ENCODE measurements at places on chromosomes 5 and 9. TPM values are rescaled to one million over a fixed set of nuclear protein-coding genes. Genes with fewer than 3 reads are reported as not detected.

DNA sequence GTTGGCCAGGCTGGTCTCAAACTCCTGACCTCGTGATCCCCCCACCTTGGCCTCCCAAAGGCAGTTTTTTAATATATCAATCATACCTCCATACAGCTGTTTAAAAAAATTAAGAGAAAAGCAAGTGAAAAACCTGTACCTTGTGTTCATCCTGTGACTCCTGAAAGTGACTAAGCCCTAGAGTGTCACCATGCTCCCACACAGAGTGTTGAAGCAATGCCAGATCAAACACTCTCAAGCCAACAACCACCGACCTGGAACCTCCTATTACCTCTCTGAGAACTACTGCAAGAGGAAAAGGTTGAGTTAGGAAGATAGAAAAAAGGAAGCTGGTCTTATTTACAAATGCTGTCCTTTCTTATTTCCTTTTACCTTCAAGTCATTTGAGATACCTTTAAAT is 123.5 kb downstream of the RASEF start:
- no peak for DNase-seq

DNA sequence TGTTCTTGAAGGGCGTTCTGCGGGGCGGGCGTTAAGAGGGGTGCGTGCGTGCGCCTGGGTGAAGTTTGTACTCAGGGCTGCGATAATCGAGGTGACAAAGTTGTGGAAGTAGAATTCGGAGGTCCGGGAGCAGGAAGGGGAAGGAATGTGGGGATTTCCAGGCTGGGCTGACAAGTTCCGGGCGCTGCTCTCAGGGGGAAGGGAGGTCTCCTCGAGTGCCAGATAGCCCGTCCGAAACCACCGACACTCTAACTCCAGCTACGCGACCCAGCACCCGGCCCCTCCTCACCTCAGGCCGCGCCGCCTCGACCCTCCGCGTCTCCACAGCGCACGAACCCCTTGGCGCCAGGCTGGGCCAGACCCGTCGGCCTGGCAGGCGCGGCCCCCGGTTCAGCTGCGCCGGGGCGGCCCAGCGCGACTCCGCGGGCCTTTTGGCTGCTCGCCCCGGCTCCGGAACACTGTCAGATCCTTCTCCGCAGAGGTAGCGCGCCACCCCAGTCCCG is at the start of gene IL6ST:
TSS of gene IL6ST (minus strand) at position 469 of the 503 bp plus-strand sequence. CDS start 18,685 bp downstream, outside the sequence.
- DNase-seq, result peak; percentile 61

Gene EPB41L4A
- 23.7 TPM for polyA plus RNA-seq

Gene EPB41L4B
- 17.3 TPM for polyA plus RNA-seq

- DNase-seq, result no peak
Measured at GRCh38 chr9:89277454-89277853, 33.5 kb upstream of the CKS2 start.

GRCh38 chr9:128718047-128718446 is 5.9 kb downstream of the ZDHHC12 start:
- no peak for DNase-seq

GRCh38 chr5:172901788-172902496 is 57.3 kb upstream of the RPL26L1 start:
- DNase-seq, result no peak

Gene DRD1
- polyA plus RNA-seq, result not detected

- DNase-seq, result no peak
Measured at GRCh38 chr5:36045895-36046294, 20.8 kb downstream of the UGT3A2 start.

GRCh38 chr5:173256800-173257199 is 21.8 kb upstream of the NKX2-5 start:
- DNase-seq, result no peak

GRCh38 chr5:373710-374602 is 52.4 kb downstream of the AHRR start:
- DNase-seq, result no peak

- DNase-seq, result no peak
Measured at GRCh38 chr5:112880219-112880964, 19.3 kb downstream of the SRP19 start.

DNA sequence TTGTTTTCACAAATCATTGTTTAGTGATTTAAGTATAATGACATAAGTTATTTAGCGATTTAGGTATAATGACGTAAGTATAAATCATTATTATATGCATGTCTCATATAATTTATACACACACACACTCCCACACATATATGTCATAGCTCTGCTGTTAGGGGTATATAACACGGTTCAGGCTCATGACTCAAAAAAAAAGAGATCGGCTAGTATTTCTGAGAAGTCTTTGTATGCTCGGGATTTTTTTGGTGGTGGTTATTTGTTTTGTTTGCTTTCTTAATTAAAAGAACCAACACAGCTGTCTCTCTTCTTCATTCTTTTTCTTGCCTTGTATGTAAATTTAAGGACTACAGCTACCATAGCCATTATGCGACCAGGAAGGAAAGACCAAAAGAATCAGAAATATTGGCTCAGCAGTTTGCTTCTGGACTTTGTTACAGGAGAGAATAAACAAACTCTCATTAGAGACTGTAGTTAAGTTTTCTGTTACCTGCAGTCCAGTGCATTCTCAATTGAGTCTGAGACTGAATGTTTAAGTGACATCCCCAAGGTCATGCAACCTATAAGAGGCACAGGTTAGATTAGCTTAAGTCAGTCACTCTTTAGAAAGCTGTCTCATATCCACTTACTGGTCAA is 83.2 kb upstream of the NREP start:
- peak; percentile 34 for DNase-seq

DNA sequence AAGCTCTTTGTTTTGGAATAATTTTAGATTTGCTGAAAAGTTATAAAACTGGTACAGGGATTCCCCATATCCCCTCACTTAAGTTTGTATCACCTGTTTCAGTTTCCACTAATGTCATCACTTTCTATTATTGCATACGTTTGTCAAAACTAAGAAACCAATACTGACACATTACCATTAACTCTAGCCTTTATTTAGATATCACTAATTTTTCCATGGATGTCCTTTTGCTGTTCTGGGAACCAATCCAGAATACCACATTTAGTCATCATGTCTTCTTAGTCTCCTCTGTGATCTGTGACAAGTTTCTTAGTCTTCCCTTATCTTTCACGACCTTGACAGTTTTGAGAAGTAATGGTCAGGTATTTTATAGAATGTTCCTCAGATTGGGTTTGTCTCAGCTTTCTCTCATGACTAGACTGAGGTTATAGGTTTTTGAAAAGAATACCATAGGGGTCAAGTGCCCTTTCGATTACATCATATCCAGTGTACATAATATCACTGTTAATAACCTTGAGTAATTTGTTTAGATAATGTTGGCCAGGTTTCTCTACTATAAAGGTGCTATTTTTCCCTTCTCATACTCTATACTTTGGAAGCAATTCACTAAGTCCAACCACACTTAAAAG is 51.9 kb upstream of the NMUR2 start:
- no peak for DNase-seq

Gene FRMD3
- 26.8 TPM for polyA plus RNA-seq

- DNase-seq, result no peak
Measured at GRCh38 chr5:143176048-143176447, 227.4 kb downstream of the NR3C1 start.

Gene SLC24A2
- 0.08 TPM for polyA plus RNA-seq

DNA sequence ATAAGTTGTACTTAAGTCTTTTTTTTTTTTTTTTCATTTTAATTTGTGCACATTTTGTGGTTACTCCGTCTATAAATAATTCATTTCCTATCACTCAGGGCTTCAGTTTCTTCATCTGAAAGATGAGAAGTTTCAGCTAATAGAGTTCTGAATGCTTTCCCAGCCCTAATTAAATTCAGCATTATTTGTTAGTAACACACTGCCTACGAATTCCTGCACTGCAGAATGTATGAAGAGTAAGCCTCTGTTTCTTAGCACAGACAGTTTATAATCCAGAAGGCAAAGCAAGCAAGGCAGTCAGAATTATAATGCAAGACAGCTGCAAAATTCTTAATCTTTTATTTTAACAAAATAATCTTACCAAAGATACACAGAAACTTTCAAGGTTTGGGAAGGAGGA is 138.0 kb upstream of the GHR start:
- DNase-seq, result no peak

- DNase-seq, result no peak
Measured at GRCh38 chr9:31259824-31260223, 1124.6 kb upstream of the ACO1 start.

DNA sequence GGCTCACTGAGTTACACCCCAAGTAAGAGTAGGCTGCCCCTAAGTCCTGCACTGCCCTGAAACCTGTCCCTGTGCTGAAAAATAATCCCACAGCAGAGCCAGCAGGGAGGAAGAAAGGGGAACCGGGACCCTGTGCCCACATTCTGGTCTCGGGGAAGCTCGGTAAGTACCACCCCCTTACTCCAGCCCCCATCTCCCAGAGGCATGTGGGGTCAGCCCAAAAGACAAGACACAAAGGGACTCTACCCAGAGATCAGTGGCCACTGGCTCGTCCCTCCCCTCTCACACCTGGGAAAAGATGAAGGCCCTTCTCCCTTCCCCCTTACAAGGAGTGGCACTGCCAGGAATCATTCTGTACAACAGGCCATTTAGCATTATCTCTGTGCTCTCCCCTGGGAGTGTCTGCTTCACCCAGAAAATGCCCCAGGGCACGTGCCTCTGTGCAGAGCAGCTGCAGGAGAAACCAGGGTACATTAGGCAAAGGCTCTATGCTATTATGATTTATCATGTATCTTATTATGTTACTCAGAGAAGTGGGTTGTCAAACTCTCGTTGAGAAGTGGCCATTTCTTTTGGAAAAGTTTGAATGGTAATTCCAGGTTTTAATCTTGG is 71.3 kb downstream of the NDFIP1 start:
- DNase-seq, result no peak

- DNase-seq, result peak; percentile 4
Measured at GRCh38 chr5:43482490-43483297, 971 bp downstream of the TMEM267 start.

- no peak for DNase-seq
Measured at GRCh38 chr9:132663117-132663516, 6.7 kb downstream of the DDX31 start.

GRCh38 chr5:38556599-38557307 is at the start of gene LIFR:
LIFR (minus strand) TSS chr5:38556646; CDS start chr5:38530647, 25,999 bp downstream.
- peak; percentile 66 for DNase-seq

DNA sequence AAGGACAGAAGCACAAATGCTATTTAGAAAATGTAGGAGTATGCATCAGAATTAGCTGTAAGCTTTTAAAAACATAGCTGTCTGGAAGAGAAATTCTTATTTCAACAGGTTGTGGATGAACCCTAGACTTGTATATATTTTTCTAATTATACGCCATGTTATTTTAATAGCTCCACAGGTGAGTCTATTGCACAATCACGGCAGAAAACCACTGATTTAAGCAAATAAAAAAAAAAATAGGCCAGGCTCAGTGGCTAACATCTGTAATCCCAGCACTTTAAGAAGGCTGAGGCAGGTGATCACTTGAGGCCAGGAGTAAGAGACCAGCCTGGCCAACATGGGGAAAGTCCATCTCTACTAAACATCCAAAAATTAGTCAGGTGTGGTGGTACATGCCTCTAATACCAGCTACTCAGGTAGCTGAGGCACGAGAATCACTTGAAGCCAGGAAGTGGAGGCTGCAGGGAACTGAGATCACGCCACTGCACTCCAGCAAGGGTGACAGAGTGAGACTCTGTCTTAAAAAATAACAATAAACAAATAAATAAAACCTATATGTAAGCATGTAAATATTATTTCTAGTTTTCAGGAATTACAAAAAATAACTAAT is 11.7 kb downstream of the TRIM23 start:
- DNase-seq, result no peak

DNA sequence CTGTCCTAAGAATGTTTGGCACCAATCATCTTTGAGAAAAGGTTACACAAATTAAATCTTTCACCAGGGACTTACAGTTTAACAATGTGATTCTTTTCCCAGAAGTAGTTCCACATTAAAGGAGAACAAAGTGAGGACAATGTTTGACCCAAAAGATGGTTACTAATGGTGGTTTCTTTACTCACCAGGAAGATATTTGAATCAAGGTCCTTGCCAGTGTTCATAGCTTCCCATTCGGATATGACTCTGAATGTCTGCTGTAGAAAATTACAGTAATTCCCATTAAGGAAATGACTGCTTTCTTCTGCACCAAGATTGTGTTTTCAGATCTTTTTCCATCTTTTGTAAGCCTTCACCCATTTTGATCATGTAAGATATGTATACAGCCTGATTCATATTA is 114.6 kb upstream of the ADAMTSL1 start:
- no peak for DNase-seq

- DNase-seq, result no peak
Measured at GRCh38 chr5:1480806-1481205, 35.6 kb upstream of the SLC6A3 start.

DNA sequence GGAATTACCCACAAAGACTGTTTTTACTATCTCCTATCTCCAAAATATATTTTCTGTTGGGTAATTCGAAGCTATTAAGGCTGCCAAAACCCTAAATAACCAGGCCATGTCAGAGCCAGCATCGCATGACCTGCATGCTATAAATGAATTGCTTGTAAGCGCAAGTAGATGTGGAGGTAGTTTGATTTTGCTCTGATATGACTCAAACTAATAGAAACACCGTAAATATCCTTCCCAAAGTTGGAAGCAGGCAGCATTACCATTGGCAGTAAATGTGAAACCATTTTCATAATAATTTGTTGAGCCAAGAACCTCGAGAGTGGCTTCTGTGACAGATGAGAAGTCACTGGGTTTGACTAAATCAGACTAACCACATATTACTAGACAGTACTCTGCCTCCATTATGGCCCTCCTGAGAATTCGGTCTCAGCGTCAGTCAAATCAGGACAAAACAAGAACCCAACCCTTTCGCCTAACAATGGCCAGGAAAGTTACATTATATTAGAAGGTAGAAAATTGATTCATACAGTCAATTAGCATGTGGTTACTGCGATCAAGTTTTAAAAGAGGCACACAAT is 289.8 kb downstream of the SPOCK1 start:
- DNase-seq, result no peak

DNA sequence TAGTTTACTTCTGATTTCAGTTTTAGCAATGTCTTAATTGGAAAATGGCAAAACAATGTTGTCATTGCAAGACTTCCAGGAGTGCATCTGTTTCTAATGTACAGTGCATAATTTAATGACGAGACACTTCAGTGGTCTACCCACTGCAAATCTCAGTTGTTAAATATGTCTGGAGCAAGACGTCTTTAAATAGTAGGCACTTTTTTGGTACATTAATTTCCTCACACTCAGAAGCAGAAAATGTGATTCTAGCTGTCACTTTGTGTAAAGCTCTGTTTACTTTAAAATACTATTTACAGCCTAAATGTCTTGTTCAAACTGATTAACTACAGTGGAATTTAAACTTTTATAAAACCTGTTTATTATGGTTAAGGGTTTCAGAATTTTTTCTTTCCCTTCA is 815.5 kb downstream of the TLE1 start:
- DNase-seq, result no peak

Gene ANKRD55
- polyA plus RNA-seq, result 1.3 TPM

Gene PCDHGA7
- polyA plus RNA-seq, result 1.6 TPM

DNA sequence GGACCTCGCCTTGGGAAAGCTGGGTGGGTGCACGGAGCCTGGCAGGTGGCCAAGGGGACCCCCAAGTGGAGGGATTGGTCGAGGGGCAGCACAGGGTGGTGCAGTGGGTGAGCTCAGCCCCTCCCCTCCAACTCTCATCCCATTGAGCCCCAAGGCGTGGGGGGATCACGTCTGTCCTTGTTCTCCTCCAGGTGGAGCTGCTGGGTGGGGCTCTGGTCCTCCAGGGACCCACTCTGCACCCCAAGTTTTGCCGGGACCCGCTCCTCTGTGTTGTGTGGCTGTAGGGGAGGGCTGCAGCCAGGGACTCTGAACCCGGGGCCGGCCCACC is 3.6 kb upstream of the FUT7 start:
- no peak for DNase-seq

Gene NME5
- polyA plus RNA-seq, result 24.9 TPM

Gene C5orf58
- polyA plus RNA-seq, result not detected

Measured in right renal cortex interstitium (tissue), 3 donors.